ENCODE measurements at places on chromosomes 1 and 21.

DNA sequence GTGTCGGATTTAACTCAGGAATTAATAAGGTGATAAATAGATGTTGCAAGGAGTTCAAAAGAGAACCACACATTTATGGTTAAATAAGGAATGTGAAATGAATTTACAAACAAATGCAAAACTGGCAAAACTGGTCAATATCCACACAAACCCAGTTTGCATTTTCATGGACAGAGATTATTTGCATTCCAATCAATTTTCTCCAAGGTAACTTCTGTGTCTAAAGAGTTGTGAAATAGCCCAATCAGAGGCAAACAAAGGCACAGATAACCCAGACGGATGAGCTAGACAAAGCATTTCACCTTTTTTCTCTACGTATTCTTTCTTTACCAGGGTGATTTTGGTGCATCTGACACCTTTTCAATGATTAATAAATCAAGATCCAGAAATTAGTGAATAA is 63.9 kb downstream of the MAP3K7CL start:
- DNase-seq = no peak

- DNase-seq = no peak
Measured at GRCh38 chr1:68308034-68308433, 75.7 kb upstream of the WLS start.

GRCh38 chr1:17356387-17357026 is 15.5 kb upstream of the PADI6 start:
- no peak for DNase-seq

- no peak for DNase-seq
Measured at GRCh38 chr1:160069460-160070231, at the start of gene KCNJ10. Gene KCNJ10 (minus strand): TSS chr1:160070160. CDS start chr1:160042532, 27,628 bp downstream.

- DNase-seq = no peak
Measured at GRCh38 chr1:15261155-15262002, 14.4 kb downstream of the FHAD1 start.

GRCh38 chr21:32383812-32384211 is 9.0 kb downstream of the URB1 start:
- DNase-seq = no peak

DNA sequence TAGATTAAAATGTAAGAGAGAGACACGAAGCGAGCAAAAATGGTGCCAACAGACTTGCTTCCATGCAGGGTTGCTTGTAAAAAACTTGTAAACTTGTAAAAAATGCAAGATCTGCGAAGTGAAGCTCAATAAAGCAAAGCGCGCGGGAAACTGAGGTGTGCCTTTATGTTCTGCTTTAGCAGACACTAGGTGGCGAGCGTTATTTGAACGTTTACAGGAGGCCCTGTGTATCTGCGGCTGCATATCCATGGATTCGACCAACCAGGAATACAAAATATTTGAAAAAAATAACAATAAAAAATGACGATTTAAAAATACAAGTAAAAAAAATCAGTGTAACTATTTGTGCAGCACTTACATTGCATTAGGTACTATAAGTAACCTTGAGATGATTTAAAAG is 1.5 kb downstream of the UBE2G2 start:
- DNase-seq = peak; percentile 16

- no peak for DNase-seq
Measured at GRCh38 chr1:197101978-197102377, 34.9 kb upstream of the F13B start.

GRCh38 chr1:36559061-36559460 is 76.3 kb upstream of the CSF3R start:
- no peak for DNase-seq

DNA sequence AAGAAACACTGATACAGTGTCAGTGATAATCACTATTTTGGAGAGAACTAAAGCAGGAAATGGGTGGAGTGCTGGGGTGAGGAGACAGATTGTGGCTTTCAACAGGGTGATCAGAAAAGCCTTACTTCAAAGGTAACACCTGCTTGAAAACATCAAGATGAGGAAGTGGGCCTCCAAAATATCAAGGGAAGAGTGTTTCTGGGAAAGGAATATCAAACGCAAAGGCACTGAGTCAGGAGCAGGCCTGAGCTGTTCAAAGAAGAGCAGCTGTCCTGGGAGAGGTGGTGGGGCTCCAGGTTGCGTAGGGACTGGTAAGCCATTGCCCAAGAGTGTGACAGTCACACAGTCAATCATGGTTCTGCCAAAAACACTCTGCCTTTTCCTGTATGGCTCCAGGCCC is 47.1 kb upstream of the ATP1A1 start:
- no peak for DNase-seq

GRCh38 chr21:38984982-38985567 is 179.3 kb downstream of the ETS2 start:
- peak; percentile 89 for DNase-seq

DNA sequence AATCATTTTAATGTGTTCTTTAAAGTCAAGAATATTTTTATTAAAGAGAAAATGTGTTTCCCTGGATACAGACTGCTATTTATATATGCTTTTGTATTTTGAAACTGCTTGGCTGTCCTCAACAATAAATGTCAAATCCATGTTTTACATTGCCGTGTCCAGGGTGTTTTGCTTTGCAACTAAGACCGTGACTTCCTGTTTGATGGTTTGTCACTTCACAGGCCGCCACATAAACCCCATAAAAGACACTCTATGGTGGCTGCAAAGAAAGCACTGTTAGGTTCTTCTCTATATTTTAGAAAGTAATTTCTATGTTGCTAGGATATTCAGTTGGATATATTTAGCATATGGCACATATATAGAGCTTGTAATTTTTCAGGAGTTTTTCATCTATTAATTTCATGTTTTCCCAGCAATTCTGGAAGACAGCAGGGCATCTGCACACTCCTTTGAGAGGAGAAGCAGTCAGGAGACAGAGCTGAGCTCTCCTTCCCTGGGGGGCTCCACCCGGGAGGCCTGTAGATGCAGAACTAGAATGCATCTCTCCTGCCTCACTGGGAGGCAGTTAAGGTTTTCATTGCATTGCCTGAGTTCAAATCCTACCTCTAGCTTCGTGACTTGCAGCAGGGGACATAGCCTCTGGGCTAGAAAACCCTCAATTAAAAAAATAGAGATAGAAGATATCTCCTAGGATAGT is 33.1 kb downstream of the PRDM2 start:
- no peak for DNase-seq

GRCh38 chr1:183281039-183281438 is 95.0 kb downstream of the LAMC2 start:
- peak; percentile 86 for DNase-seq

- DNase-seq = no peak
Measured at GRCh38 chr1:222987674-222988076, 155.4 kb downstream of the TLR5 start.

DNA sequence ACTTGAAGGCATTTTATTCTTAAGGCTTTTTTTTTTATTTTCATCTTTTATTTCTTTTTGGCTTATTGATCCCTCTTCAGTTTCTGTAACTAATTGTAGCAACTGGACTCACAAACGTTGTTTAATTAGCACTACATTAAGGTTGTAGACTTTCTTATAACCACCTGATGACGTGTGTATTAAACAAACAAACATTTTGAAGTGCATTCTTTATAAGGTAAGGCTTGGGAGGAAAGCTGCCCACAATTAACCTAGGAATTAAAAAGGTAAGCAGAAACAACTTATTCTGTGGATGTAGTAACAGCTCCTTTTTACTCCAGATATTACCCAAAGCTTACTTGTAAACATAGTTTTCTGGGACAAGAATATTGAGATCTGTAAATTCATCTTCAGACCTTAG is 55.0 kb downstream of the CAMSAP2 start:
- no peak for DNase-seq

- no peak for DNase-seq
Measured at GRCh38 chr1:99005537-99005942, 879 bp upstream of the PLPPR5 start.

GRCh38 chr1:32249831-32250525 is 1.1 kb upstream of the LCK start:
- DNase-seq = no peak

DNA sequence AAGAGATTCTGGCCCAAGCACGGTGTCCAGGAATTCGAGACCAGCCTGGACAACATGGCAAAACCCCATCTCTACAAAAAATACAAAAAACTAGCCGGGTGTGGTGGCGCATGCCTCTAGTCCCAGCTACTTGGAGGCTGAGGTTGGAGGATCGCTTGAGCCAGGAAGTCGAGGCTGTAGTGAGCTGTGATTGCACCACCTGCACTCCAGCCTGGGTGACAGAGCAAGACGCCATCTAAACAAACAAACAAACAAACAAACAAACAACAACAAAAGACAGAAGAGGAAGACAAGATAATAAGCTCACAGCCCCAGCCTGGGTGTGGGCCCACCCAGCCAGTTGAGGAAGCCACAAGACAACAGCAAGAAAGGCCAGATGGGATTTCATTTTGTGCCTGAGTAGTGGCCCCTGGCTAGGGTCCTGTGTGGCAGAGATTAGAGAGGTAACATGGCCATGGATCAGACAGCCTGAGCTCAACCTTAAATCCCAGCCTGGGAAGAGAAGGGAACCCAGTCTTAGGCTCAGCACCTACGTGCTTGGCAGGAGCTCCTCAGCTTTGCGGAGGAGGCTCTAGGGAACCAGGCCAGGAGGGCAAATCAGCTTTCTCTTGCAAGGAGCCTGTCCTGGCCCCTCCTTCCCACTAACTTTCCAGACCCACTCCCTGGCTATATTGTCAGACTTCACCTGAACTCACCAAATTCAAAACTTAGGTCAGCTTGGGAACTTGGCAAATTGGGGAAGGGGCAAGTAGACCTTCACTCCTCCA is 4.9 kb upstream of the BEST4 start:
- DNase-seq = no peak

GRCh38 chr1:116067566-116067890 is 43.7 kb upstream of the MAB21L3 start:
- peak; percentile 96 for DNase-seq

- DNase-seq = no peak
Measured at GRCh38 chr21:31945141-31945540, 72.3 kb downstream of the HUNK start.

GRCh38 chr1:39413902-39414528 is 77.4 kb upstream of the BMP8A start:
- no peak for DNase-seq

Data from adipocyte (in vitro differentiated cells).